Sigmoid colon (tissue), 7 donors: ENCODE measurements at places on chromosomes 12 and 14. TPM values are rescaled to one million over a fixed set of nuclear protein-coding genes. Genes with fewer than 3 reads are reported as not detected.
A peak's percentile ranks its signal among the peaks of the same experiment; 100 is the strongest.

The LHX5 gene
- not detected for polyA plus RNA-seq

DNA sequence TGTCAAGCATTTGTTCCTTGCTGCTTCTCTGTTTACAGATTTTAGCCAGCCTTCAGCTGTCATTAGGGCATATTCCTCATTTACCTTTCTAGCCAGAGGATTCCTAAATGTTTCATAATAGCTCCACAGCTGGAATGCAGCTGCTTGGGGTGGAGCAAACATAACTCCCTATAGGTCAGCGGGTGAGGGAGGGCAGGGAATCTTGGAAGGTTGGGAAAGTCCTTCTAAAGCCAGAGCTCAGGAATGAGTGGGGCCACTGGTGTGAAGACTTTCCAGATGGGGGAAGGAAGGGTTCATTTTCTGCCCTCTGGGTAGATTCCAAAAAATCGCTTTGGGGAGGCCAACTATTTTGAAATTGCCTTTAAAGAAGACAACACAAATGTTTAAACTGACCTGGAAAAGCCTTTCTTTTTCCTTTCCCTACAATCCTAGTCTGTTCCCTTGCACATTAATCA lies 16.3 kb upstream of the IRF2BPL start:
- H3K4me1 ChIP-seq, result peaks cover 71% of the 10 kb centered on the region
- H3K27me3 ChIP-seq, result no peaks in the 10 kb centered on the region
- H3K27ac ChIP-seq, result peak overlapping the region; percentile 100
- H3K36me3 ChIP-seq, result no peaks in the 10 kb centered on the region
- DNase-seq, result peak; percentile 93
- H3K4me3 ChIP-seq, result no peak overlapping the region

The SMIM41 gene
- polyA plus RNA-seq, result not detected

The ACOT6 gene
- polyA plus RNA-seq, result not detected

GRCh38 chr14:76784881-76785280 lies 23.6 kb downstream of the VASH1 start:
- H3K27me3 ChIP-seq, result no peaks in the 10 kb centered on the region
- no peak overlapping the region for H3K27ac ChIP-seq
- H3K4me3 ChIP-seq, result no peak overlapping the region

DNA sequence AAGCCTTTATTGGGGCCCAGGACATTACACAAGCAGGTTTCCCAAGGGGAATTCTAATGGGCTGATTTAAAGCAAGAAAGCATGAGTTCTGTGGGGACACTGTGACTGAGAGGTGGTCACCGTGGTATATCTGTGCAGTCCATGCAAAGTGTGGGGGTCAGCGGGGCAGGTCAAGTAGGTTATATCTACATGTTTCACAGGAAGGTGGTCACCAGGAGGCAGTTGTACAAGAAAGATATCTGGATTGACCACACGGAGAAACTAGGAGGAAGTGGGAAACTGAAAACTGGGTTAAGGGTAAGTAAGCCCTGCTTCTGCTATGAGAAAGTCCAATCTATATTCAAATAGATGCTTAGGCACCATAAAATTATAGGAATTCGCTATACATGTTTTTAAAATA lies 77.8 kb upstream of the CNOT2 start:
- no peak overlapping the region for H3K27ac ChIP-seq
- no peaks in the 10 kb centered on the region for H3K4me1 ChIP-seq
- no peak for DNase-seq
- H3K4me3 ChIP-seq, result no peak overlapping the region
- no peaks in the 10 kb centered on the region for H3K36me3 ChIP-seq

- no peaks in the 10 kb centered on the region for H3K36me3 ChIP-seq
- peaks cover 20% of the 10 kb centered on the region for H3K4me1 ChIP-seq
- no peak overlapping the region for H3K27ac ChIP-seq
- H3K27me3 ChIP-seq, result no peaks in the 10 kb centered on the region
- DNase-seq, result no peak
- no peak overlapping the region for H3K4me3 ChIP-seq
Measured at GRCh38 chr14:75662966-75663365, 1.9 kb downstream of the TTLL5 start.

DNA sequence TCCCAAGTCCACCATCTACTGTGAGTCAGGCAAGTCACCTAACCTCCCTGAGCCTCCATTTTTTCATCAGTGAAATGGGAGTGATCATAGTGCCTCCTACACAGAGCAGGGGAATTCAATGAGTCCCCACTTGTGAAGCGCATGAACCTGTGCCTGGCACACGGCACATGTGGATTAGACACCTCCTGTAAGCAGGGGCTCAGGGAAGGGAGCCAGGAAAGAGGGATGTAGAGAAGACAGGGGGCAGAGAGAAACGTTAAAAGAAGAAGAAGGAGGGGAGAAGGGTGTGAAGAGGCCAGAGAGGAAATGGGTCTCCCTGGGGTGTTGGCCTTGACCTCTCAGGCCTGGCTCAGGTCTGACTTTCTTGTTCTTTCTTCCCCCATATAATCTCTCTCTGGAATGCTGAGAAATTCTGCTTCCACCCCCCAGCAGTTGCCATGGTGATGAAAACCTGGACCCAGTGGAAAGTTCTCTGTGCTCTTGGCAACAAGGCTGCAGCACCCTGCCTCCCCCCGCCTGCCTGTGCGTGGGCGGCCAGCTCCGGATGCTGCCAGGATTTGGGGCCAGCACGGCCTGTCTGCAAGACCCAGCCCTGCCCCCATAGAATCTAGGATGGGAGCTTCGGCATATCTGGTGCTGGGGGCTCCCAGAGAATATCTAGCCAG lies 94.5 kb downstream of the CALM1 start:
- H3K4me3 ChIP-seq, result no peak overlapping the region
- H3K4me1 ChIP-seq, result no peaks in the 10 kb centered on the region
- H3K27ac ChIP-seq, result no peak overlapping the region
- no peaks in the 10 kb centered on the region for H3K36me3 ChIP-seq
- H3K27me3 ChIP-seq, result no peaks in the 10 kb centered on the region

GRCh38 chr14:56592746-56593544 lies 13.3 kb downstream of the TMEM260 start:
- no peak overlapping the region for H3K4me3 ChIP-seq
- H3K27me3 ChIP-seq, result no peaks in the 10 kb centered on the region
- no peak for DNase-seq

DNA sequence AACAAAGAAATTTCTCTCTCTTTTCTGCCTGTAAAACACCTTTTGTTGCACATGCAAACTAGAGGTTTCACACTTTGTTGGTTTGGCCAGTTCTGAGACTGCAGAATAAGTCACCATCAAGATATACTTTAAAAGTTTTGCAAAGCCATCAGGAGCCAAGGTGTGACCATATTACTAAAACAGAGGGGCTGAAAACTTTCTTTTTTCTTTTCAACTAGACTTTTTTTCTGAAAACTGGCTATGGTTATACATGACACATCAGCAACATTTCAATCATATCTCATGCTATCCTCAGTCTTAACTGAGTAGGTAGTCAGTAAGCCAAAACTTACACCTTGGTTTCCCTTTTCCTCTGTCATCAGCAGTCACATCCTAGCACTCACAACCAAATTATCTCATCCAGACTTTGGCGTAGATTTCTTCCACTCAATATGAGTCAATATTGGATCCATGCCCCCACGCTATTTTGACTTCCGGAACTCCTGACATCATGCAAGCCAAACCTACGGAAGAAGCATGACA lies 4.1 kb upstream of the IFNG start:
- H3K4me1 ChIP-seq, result no peaks in the 10 kb centered on the region
- DNase-seq, result no peak
- H3K27ac ChIP-seq, result no peak overlapping the region
- H3K36me3 ChIP-seq, result no peaks in the 10 kb centered on the region
- no peak overlapping the region for H3K4me3 ChIP-seq
- no peaks in the 10 kb centered on the region for H3K27me3 ChIP-seq

- H3K4me3 ChIP-seq, result no peak overlapping the region
- peak overlapping the region; percentile 86 for H3K27ac ChIP-seq
- H3K36me3 ChIP-seq, result no peaks in the 10 kb centered on the region
- H3K27me3 ChIP-seq, result no peaks in the 10 kb centered on the region
- no peak for DNase-seq
Measured at GRCh38 chr12:67676624-67677023, 28.1 kb downstream of the DYRK2 start.

GRCh38 chr14:91090743-91091142 lies 23.1 kb upstream of the DGLUCY start:
- no peak overlapping the region for H3K4me3 ChIP-seq
- H3K36me3 ChIP-seq, result no peaks in the 10 kb centered on the region
- peaks cover 5% of the 10 kb centered on the region for H3K4me1 ChIP-seq
- H3K27me3 ChIP-seq, result no peaks in the 10 kb centered on the region
- H3K27ac ChIP-seq, result no peak overlapping the region

DNA sequence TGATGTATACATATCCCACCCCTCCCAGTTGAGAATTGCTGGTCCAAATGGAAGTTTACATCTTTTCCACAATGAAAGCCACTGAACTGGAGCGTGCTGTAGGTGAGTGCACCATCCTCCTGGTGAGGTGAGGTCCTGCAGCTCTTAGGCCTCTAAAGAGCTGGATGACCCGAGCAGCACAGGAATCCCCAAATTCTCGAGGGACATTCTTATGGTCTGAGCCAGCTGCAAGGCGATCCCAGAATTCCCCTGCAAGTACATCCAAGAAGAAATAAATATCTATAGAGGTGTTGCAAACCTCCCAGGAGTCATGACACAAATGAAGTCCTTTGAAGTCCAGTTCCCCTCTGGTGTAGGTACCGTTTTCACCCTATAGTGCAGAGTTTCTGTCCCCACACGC lies 24.0 kb downstream of the TMEM132C start:
- H3K36me3 ChIP-seq, result no peaks in the 10 kb centered on the region
- DNase-seq, result no peak
- no peak overlapping the region for H3K27ac ChIP-seq
- H3K4me1 ChIP-seq, result no peaks in the 10 kb centered on the region
- H3K27me3 ChIP-seq, result no peaks in the 10 kb centered on the region

DNA sequence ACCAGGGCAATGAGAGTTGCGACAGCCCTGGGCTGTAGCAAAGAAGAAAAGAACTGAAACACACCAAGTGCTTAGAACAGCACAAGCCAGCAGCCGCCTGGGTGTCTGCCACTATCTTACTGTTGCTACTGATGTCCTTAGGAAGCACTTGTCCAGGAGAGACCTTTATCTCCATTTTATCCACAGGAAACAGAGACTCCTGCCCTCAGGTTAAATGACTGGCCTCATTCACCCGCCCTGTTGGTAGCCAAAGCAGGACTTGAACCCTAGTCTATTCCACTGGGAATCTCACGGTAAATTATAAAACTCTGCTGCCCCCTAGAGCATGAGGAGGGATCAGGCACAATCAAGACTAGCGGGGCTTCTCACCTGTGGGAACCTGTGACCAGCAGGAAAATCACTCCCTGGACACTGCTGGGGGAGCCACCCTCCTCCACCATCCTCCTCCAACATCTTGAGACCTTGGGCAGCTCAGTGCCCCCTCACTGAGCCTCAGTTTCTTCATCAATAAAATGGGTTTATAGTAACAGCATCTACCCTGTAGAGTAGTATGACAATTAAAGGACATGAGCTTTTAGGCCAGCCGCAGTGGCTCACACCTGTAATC lies 20.5 kb upstream of the TESC start:
- no peaks in the 10 kb centered on the region for H3K4me1 ChIP-seq
- H3K27me3 ChIP-seq, result no peaks in the 10 kb centered on the region
- H3K36me3 ChIP-seq, result no peaks in the 10 kb centered on the region
- no peak overlapping the region for H3K27ac ChIP-seq

DNA sequence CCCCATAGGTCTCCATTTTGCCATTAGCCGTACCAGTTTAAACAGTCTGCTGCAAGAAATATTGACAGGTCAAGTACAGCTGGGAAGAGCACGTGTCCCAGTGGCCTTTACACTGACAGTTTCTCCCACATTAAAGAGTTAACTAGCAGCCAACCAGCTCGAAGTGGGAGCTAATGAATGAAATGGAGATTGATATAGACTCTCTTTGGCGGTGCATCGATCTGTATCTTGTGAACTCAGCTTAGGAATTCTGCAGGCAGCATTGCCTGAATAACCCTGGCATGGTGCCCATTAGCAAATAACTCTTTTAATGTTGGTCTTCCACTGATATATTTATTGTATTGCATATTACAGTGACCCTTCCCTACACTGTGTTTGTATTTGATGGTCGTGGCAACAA lies 319.4 kb downstream of the EGLN3 start:
- no peaks in the 10 kb centered on the region for H3K4me1 ChIP-seq
- no peak for DNase-seq
- no peak overlapping the region for H3K27ac ChIP-seq
- H3K4me3 ChIP-seq, result no peak overlapping the region

GRCh38 chr12:93552427-93552826 lies 20.0 kb upstream of the SOCS2 start:
- H3K36me3 ChIP-seq, result no peaks in the 10 kb centered on the region
- H3K4me1 ChIP-seq, result no peaks in the 10 kb centered on the region
- no peaks in the 10 kb centered on the region for H3K27me3 ChIP-seq
- H3K4me3 ChIP-seq, result no peak overlapping the region
- H3K27ac ChIP-seq, result no peak overlapping the region

- H3K36me3 ChIP-seq, result no peaks in the 10 kb centered on the region
- DNase-seq, result no peak
Measured at GRCh38 chr12:31234053-31234840, 91.7 kb downstream of the SINHCAF start.

The IAPP gene
- 2.4 TPM for polyA plus RNA-seq

- no peak overlapping the region for H3K27ac ChIP-seq
- no peaks in the 10 kb centered on the region for H3K36me3 ChIP-seq
- peaks cover 12% of the 10 kb centered on the region for H3K4me1 ChIP-seq
- H3K4me3 ChIP-seq, result no peak overlapping the region
- no peak for DNase-seq
- peaks cover 7% of the 10 kb centered on the region for H3K27me3 ChIP-seq
Measured at GRCh38 chr12:109696485-109697269, 16.9 kb upstream of the FAM222A start.

The CAPS2 gene
- 1.1 TPM for polyA plus RNA-seq
